SK-N-SH (cell line): ENCODE measurements at places on chromosomes 16 and 17. TPM values are rescaled to one million over a fixed set of nuclear protein-coding genes. Genes with fewer than 3 reads are reported as not detected.
A peak's percentile ranks its signal among the peaks of the same experiment; 100 is the strongest.

GRCh38 chr17:59753522-59754467 lies 46.3 kb downstream of the VMP1 start:
- H3K27me3 ChIP-seq, result no peaks in the 10 kb centered on the region
- H3K4me1 ChIP-seq, result peaks cover 40% of the 10 kb centered on the region
- peak overlapping the region; percentile 91 for H3K27ac ChIP-seq
- H3K4me3 ChIP-seq, result no peak overlapping the region
- H3K36me3 ChIP-seq, result no peaks in the 10 kb centered on the region

DNA sequence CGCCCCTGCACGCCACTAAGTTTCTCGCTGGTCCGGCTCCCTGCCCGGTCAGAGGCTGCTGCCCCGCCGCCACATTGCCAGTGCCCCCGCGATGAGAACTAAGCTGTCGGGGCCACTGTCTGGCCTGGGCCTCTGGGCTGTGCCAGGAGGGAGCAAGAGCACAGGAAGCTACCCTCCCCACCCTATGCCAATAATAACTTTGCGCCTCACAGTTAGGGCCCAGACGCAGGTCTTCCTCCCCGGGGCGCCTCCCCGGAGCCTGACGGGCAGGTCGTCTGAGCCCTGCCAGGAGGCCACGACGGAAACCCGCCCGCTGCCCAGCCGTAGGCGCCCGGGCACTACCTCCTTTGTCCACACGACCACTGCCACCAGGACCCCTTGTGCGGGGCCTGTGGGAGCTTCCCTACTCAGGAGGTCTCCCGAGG lies 1.5 kb downstream of the ZFPM1 start:
- no peaks in the 10 kb centered on the region for H3K27me3 ChIP-seq
- H3K4me1 ChIP-seq, result peaks cover 13% of the 10 kb centered on the region; the same call in 1 of the 2 replicates
- peak; percentile 72 for DNase-seq
- H3K36me3 ChIP-seq, result no peaks in the 10 kb centered on the region

The TPSB2 gene
- polyA plus RNA-seq, result not detected in 2 replicates

GRCh38 chr17:49621420-49621819 lies 45.7 kb downstream of the NXPH3 start:
- H3K4me1 ChIP-seq, result no peaks in the 10 kb centered on the region
- DNase-seq, result no peak
- H3K36me3 ChIP-seq, result peaks cover 51% of the 10 kb centered on the region
- H3K27me3 ChIP-seq, result no peaks in the 10 kb centered on the region
- H3K27ac ChIP-seq, result no peak overlapping the region

The OTOP3 gene
- polyA plus RNA-seq, result not detected in 2 replicates

DNA sequence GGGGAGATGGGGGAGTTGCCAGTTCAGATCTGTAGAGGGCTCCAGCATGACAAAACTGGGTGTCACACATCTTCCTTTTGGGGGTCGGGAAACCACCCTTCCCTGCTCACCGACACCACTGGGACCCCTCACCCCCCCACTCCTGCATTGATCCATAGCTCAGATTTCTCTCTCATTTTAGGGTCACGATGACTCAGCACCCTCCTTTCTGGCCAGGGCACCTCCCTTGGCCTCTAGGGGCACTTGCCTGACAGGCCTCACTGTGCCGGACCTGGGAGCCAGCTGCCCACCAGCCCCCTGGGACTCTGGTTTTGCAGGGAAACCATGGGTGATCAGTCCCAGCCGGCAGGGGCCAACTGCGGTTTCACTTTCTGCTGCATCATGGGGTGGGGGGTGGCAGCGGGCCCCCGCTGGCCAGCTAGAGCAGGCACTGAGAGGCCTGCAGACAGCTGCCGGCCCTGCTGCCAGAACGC lies 239.4 kb downstream of the MRTFB start:
- peaks cover 16% of the 10 kb centered on the region for H3K4me1 ChIP-seq
- DNase-seq, result peak; percentile 44
- H3K27ac ChIP-seq, result no peak overlapping the region
- H3K4me3 ChIP-seq, result no peak overlapping the region
- H3K27me3 ChIP-seq, result no peaks in the 10 kb centered on the region

DNA sequence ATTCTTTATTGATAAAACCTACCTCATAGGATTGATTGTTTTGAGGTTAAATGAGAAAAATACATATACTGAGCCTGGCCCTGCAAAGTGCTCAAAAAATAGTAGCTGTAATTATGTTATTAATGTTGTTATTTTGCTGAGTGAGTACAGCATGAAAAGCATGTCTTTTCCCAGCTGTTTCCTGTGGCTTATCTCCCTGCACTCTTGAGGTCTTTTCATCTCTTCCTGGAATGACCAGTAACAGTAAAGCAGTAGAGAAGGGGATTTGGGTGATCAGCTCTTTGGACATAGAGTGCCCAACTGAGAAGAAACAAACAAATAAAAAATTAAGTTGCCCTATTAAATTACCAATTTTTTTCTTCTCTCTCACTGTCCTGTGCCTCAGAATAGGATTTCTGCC lies 53.7 kb downstream of the NFAT5 start:
- peaks cover 19% of the 10 kb centered on the region; the same call in 1 of the 2 replicates for H3K4me1 ChIP-seq
- no peaks in the 10 kb centered on the region for H3K27me3 ChIP-seq
- peak; percentile 15 for DNase-seq
- peak overlapping the region; percentile 60; the same call in 1 of the 2 replicates for H3K27ac ChIP-seq
- peaks cover 34% of the 10 kb centered on the region for H3K36me3 ChIP-seq
- H3K4me3 ChIP-seq, result no peak overlapping the region

The NR1D1 gene
- 2.1 and 6.5 TPM in 2 replicates for polyA plus RNA-seq

The GRAPL gene
- polyA plus RNA-seq, result not detected in 2 replicates

The NAGS gene
- 1.6 and 1.7 TPM in 2 replicates for polyA plus RNA-seq

GRCh38 chr17:4514206-4514605 lies 15.5 kb downstream of the SPNS2 start:
- no peak for DNase-seq
- H3K36me3 ChIP-seq, result no peaks in the 10 kb centered on the region
- H3K27me3 ChIP-seq, result no peaks in the 10 kb centered on the region
- H3K27ac ChIP-seq, result no peak overlapping the region
- no peaks in the 10 kb centered on the region; the same call in 1 of the 2 replicates for H3K4me1 ChIP-seq

- H3K27me3 ChIP-seq, result no peaks in the 10 kb centered on the region
- peak within 1 kb of the TSS; percentile 97 for H3K27ac ChIP-seq
- H3K36me3 ChIP-seq, result peaks cover 11% of the 10 kb centered on the region; the same call in 1 of the 2 replicates
- peak; percentile 78 for DNase-seq
- peaks cover 19% of the 10 kb centered on the region for H3K4me1 ChIP-seq
- H3K4me3 ChIP-seq, result peak within 1 kb of the TSS; percentile 86
Observed at GRCh38 chr16:85612801-85613603, at the start of gene GSE1. TSS of gene GSE1 (plus strand) at chr16:85613322. CDS start at chr16:85613392, 70 bp downstream.

The SOX9 gene
- polyA plus RNA-seq, result 20.2 and 35.3 TPM in 2 replicates
